Activated effector memory CD4-positive, alpha-beta T cell treated with anti-CD3 and anti-CD28 coated beads, Interleukin-2, amount 50 U/mL, for 16 hours (primary cell): ENCODE measurements at places on chromosomes 7 and 10.

DNA sequence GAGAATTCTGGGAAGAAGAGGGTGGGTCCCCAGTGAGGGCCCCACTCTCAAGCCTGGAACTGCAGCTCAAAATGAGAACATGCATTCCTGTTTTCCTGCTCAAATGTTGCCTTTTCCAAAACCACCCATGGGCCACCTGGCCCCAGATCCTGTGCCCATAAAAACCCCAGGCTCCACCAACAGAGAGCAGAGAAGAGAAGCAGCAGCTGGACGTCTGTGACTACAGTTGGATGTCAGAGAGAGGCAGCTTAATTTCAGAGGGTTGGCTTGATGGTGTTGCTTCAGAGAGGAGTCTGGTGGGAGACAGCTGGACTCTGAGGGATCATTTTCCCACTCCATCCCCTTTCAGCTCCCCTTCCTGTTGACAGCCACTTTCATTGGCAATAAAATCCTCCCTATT, 256.4 kb downstream of the FZD1 start:
- DNase-seq: no peak

GRCh38 chr7:98334081-98334480, 52.6 kb downstream of the BRI3 start:
- no peak for DNase-seq

DNA sequence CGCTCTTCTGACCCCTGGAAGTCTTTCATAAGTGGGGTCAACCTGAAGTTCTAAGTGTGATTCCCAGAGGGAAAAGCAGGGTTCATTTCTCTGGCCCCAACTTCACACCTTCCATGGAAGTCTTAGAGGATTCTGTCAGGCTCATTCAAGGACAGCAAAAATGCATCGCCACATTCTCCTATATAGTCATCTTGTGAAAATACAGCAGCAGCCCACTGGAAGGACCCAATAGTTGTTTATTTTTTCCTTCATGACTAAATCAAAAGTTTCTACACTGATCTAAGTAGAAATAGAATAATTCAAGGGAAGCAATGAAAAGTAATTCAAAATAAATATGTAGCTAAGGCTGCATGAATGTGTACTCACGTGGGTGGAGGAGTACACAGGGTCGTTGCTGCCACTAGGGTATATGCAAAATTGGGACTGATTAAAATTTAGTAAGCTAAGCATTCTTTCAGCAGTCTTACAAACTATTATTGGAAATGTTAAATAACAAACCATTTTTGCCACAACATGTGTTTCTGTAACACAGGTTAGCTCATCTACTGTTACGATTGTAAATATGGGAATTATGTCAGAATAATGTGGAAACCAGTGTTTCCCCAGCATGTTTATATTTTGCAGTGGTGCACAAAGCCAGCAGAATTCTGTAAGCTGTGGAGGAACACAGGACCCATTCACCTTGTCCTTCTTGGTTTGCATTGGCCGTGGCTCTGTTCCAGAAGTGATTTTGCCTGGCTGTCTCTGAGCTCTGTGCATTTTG, 33.5 kb downstream of the EEPD1 start:
- DNase-seq: no peak

DNA sequence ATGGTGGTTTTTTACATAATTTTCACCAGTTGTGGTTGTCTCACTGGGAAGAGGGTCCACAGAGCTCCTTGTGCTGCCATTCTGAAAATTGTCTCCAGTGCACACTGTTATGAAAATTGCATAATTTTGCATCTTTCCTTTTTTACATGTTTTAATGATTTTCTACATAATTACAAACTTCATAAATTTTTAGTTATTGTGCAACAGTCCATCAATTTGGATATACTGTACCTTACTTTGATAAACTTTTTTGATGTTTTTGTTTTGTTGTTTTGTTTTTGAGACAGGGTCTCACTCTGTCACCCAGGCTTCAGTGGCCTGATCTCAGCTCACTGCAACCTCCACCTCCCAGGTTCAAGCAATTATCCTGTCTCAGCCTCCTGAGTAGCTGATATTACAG, 70.6 kb upstream of the AUTS2 start:
- DNase-seq: no peak

GRCh38 chr7:110001254-110001938, 1089.5 kb upstream of the LRRN3 start:
- DNase-seq: no peak

GRCh38 chr7:43469051-43469450, 113.9 kb upstream of the STK17A start:
- DNase-seq: no peak

DNA sequence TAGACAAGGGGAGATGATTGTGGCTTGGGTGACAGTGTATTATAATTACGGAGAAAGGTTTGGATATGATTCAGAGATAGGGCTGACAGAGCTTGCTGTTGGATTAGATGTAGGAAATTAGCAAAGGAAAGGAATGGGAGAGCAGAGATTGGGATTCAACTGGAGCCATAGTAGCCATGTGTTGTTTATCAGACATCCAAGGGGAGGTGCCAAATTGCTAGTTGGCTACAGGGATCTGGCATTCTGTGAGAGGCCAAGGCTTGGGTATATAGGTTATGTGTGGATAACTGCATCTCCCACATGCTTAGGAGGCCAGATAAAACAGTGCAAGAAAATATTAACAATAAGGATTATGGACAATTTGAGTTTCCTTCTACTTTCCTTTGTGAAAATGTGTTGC, 34.9 kb downstream of the CSGALNACT2 start:
- no peak for DNase-seq

DNA sequence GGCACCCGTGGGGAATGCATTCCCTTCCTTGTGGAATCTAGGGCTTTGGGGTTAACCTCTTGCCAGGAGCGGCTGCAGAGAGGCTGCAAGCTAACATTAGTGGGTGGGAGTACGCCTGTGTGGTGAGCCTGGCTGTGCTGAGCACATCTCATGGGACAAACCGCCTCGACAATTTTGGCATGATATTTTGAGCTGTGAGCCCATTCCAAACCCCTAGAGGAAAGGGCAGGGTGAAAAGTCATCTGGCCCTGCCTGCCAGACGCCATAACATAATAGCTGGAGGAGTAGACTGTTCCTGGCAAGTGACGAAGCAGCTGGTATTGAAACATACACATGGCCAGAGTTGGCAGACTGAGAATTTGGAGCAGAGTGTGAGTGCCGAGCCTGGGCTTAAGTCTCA, 110.0 kb downstream of the TACC2 start:
- DNase-seq: no peak

DNA sequence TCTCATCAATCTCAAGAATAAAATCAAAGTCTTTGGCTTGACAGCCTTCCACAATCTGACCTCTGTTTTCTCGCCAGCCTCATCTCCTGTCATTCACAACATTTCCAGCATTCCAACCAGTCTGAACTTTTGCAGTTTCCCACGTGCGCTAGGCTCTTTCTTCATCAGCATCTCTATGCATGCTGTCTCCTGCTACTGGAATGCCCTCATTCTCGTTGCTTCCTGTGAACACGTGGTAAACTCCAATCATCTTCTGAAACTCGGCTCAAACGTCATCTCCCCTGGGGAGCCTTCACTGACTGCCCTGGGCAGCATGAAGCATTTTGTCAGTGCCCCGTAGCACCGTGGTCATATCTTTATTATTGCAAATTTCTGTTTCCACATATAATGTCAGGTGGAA, 12.2 kb upstream of the RSBN1L start:
- DNase-seq: no peak

GRCh38 chr10:70715853-70716795, 43.8 kb downstream of the ADAMTS14 start:
- DNase-seq: no peak

- DNase-seq: no peak
Observed at GRCh38 chr10:51667678-51668335, 31.6 kb downstream of the CSTF2T start.
